ENCODE measurements at places on chromosomes 13 and 19. TPM values are rescaled to one million over a fixed set of nuclear protein-coding genes. Genes with fewer than 3 reads are reported as not detected.

The ZNF562 gene
- 7.8 TPM for total RNA-seq

GRCh38 chr19:18674616-18675015 lies 8.9 kb upstream of the CRTC1 start:
- DNase-seq, result no peak

GRCh38 chr19:29735829-29736228 lies 20.8 kb upstream of the C19orf12 start:
- DNase-seq, result no peak

DNA sequence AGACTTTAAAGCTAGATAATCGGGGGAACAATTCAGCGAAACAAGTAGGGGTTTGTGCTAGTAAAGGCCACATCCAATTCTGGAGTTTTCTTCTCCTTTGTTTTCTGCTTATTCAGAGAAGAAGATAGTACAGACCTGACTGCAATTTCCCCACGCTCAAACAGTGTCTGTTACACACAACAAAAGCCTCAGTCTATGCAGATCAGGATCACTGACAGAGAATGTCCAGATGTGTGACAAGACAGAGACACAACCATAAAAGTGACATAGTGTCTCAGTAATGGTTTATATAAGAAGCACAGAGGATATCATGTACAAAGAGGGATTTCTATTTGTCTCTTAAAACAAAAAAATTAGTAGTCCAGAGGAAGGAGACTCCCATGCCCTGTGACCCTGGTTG lies 70.7 kb upstream of the GTF3A start:
- no peak for DNase-seq

- DNase-seq, result no peak
Observed at GRCh38 chr13:62119739-62120700, 704.4 kb upstream of the PCDH20 start.

The ZNF560 gene
- not detected for total RNA-seq

GRCh38 chr19:55270172-55270942 lies 9.6 kb downstream of the HSPBP1 start:
- no peak for DNase-seq

DNA sequence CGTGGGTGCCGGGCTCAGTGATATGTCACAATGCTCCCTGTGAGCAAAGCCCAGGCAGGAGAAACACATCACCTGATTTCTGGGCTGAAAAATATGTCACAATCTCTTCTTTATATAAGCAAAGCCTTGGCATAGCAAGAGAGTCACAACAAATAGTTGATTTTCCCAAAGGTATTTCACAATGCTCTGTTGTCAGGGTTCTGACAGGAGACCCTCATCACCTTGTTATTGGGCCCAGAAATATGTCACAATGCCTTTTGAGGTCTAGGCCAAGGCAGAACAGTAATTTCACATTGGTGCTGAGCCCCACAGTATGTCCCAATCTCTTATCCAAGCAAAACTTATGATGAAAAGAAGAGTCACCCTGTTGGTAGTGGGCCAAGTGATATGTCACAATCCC lies 125.7 kb downstream of the ZNF675 start:
- DNase-seq, result no peak

The TEX29 gene
- total RNA-seq, result 0.82 TPM

- DNase-seq, result no peak
Observed at GRCh38 chr13:73278186-73278585, 219.4 kb downstream of the KLF5 start.

GRCh38 chr13:47459512-47459911 lies 541.6 kb downstream of the SUCLA2 start:
- DNase-seq, result no peak

DNA sequence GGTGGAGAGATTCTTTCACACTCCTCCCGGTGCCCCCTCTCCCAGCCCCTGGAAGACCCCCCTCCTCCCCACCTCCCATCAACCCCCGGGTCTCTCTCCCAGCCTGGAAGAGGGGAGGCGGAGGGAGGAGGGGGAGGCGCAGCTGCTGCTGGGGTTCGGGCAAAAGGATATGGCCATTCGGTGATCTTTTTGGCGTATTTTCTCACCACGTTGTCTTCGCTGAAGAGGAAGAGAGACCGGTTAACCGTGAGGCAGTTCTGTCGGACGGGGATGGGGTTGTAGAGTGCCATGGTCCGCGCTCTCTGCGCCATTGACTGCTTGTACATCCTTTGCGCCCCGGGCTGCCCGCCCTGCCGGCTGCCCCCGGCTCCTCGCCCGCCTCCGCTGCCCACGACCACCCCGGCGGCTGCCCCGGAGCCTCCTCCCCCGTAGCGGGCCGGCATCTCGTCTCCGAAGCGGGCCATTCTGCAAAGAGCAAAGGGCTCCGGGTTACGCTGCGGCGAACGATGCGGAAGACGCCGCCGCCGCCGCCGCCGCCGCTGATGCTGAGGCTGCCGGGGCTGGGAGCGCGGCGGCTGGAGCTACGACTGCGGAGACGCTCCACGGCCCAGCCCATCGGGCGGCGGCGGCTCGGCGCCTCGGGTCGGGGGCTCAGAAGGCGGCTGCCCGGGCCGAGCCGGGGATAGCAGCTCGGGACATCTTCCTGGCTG lies 363 bp downstream of the CACNA1A start:
- DNase-seq, result no peak

DNA sequence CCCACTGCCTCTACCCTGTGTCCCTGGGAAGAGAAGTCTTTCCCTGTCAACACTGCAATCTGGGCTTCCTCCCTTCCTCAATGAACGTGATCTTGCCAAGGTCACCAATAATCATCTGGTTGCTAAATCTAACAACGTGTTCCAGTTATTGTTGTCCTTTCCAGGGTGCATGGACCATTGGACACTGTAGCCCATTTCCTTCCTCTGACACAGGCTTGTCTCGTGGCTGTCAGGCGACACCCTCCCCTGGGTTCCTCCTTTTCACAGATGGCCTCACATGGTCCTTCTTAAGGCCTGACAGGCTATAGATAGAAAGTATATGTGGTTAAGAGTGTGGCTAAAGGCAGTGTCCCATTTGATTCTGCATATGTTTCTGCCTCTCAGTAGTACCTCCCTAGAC lies 67.7 kb upstream of the STARD13 start:
- DNase-seq, result no peak

The DZIP1 gene
- 22.2 TPM for total RNA-seq

GRCh38 chr13:102227741-102228140 lies 174.1 kb downstream of the FGF14 start:
- DNase-seq, result no peak

- no peak for DNase-seq
Observed at GRCh38 chr13:38086013-38086412, 216.4 kb upstream of the TRPC4 start.

The ZSCAN18 gene
- total RNA-seq, result 0.26 TPM

GRCh38 chr13:39100996-39101738 lies 62.9 kb downstream of the NHLRC3 start:
- no peak for DNase-seq

DNA sequence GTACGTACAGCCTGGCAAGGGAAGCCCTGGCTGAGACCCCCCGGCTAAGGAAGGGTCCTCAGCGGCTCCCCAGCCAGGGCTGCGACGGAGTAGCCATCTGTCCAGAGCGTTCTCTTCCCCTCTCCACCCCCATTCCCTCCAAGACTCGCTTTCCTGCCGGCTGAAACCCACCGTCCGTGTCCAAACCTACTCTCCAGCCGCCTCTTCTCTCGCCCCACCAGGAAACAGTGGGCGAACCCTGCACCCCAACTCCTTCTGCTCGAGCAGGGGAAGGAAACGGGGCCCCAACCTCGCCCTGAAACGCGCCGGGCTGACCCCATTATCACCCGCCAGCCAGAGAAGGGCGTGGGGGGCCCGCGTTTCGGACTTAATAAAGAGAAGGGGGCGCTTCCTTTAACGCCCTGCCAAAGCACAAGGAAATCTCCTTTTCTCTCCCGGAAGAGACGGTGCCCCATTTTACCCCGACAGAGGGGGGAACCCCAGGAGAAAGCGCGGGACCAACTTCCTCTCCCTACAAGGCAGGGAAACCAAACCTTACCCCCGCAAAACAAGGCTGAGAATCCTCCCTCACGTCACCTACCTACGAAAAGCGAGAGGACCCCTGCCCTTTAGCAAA lies 2.5 kb downstream of the ZC3H4 start:
- peak; percentile 50 for DNase-seq

DNA sequence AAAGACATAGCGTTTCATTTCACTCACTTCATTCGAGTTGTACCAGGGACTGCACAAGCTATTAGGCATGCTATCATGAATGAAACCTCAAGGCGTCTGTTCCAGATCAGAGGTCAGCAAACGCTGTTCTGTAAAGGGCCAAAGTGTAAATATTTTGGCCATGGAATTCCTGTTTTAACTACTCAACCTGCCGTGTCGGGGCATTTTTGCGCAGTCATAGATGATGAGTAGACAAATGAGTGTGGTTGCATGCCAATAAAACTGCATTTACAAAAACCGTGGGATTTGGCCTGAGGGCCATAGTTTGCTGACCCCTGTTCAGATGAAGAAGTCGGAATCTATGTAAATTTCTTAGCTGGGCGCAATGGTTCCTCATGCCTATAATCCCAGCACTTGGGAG lies 6.5 kb downstream of the INSR start:
- no peak for DNase-seq

DNA sequence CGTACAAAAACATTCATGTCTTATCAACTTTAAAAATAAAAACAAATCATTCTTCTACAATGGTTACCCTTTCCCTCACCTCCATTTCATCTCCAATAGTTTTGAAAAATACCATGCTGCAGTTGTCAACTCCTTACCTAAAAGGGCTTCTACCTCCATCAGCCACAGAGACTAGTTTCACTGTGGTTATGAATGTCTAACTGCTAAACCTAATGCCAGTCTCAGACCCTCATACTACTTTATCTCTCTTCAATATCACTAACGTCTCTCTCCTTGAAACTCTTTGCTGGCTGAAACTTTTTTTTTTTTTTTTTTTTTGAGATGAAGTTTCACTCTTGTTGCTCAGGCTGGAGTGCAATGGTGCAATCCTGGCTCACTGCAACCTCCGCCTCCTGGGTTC lies 27.1 kb downstream of the LNX2 start:
- no peak for DNase-seq

DNA sequence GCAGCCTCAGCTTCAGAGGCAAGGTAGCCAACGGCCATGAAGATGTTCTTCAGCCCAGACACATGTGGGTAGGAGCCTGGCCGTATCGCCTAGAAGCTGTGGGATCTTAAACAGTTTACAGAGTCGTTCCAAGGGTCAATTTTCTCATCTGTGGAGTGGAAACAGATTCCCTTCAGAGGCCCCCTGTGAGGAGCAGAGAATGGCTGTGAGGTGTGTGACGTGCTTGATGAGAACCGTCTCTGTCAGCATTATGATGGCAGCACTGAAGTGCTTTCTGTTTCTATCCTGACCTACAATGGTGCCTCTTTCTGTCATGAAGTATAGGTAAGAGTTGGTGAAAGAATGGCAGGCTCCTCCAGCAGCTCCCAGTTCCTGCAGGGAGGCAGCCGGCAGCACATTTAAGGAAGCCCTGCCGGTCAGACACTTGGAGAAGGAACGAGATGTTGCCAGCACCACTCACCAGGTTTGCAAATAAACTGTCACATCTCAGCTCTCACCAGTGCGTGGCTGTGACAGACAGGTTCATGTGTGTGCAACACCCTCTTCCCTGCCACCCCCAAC lies 277.3 kb downstream of the FOXO1 start:
- no peak for DNase-seq

- no peak for DNase-seq
Observed at GRCh38 chr13:47421525-47421924, 524.7 kb upstream of the HTR2A start.

The FFAR2 gene
- total RNA-seq, result not detected

GRCh38 chr19:46478356-46478986 lies 7.1 kb upstream of the PNMA8A start:
- no peak for DNase-seq

DNA sequence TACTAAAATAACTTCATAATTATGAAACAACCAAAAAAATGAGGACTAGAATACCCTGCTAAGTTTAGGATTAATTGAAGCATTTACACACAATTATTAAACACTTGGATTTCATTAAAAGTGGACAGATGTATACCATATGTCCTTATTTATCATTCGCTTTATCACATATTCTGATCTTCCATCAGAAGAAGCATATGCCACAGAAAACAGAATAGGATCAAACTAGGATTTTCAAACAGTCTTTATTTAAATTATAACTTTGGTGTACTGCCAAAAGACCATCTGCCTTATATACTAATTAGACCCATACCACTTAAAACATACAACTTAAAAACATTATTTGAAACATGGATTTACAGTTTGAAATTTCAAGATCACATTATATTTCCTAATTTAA lies 727.1 kb upstream of the KLHL1 start:
- DNase-seq, result no peak

The PDS5B gene
- total RNA-seq, result 14.9 TPM

GRCh38 chr13:67943116-67943515 lies 713.0 kb upstream of the PCDH9 start:
- DNase-seq, result no peak

The FBXO17 gene
- total RNA-seq, result 21.0 TPM

The NCCRP1 gene
- total RNA-seq, result not detected

The C2CD4C gene
- total RNA-seq, result not detected

- no peak for DNase-seq
Observed at GRCh38 chr13:20714563-20715329, 11.2 kb downstream of the IL17D start.

DNA sequence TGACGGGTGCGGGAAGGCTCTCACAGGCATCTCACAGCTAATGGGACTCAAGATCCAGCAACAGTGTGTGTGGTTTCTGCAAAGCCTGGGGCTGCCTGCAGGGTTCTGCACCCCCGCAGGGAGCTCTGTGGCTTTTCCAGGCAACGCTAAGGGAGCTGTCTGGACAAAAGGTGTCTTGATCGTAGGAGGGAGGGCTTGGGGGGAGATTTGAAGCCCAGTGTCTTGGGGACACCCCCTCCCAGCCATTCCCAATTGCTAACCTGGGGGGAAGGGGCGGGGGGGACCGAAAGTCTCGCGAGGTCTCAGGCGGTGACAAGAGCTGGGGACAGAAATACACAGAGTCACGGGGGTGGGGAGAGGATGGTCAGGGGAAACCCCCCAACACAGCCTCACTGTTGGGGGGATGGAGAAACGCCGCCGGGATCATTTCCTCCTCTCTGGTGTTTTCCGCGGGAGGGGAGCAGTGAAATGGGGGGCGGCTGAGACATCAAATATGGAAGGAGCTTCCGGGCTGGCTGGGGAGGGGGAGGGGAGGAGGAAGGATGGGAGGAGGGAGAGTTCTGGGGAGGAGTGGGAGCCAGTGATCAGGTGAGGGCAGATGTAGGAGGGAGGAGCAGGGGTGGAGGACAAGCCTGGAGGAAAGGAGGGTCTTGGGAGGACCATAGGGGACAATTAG lies 13.3 kb downstream of the KCNC3 start:
- no peak for DNase-seq

The C5AR1 gene
- not detected for total RNA-seq

The MEIOSIN gene
- total RNA-seq, result not detected

GRCh38 chr19:56153507-56153906 lies 12.4 kb downstream of the ZNF444 start:
- DNase-seq, result no peak

DNA sequence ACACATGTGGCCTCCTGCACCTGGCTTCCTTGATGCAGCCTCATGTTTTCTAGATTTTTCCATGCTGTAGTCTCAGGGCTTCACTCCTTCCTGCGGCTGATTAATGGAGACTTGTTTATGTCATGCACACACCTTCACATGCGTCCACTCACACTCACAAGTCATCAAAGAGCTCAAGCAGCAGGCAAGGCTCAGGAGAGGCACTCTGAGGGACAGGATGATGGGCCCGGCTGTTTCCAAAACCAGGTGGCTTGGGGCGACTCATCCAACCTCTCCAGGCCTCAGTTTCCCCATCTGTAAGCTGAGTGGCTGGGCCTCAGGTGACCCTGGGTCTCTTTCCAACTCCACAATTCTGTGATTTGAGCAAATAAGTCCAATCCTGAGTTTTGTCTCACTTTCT lies 36.9 kb downstream of the RASA3 start:
- no peak for DNase-seq

GRCh38 chr13:113997845-113998751 lies 24.2 kb upstream of the C13orf46 start:
- peak; percentile 30 for DNase-seq

The PLK5 gene
- not detected for total RNA-seq

The PSG1 gene
- not detected for total RNA-seq
